Activated T-cell treated with anti-CD3 and anti-CD28 coated beads for 24 hours (primary cell): ENCODE measurements at places on chromosomes 2 and 18.

GRCh38 chr2:215621381-215621780 lies 185.5 kb upstream of the FN1 start:
- DNase-seq: no peak

DNA sequence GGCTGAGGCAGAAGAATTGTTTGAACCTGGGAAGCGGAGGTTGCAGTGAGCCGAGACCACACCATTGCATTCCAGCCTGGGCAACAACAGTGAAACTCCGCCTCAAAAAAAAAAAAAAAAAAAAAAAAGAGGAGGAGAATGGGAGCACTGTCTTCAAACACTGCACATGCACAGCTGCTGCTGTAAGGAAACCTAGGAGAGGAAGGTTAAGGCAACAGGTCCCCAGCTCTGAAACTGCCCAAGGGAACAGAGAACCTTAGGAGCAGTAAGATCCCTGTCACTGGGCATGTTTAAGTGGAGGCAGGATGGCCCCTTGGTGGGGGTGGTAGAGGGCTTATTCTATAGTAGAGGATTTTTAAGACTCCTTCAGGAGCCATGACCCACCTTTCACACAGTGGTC lies 111.2 kb downstream of the CLIP4 start:
- DNase-seq: no peak

DNA sequence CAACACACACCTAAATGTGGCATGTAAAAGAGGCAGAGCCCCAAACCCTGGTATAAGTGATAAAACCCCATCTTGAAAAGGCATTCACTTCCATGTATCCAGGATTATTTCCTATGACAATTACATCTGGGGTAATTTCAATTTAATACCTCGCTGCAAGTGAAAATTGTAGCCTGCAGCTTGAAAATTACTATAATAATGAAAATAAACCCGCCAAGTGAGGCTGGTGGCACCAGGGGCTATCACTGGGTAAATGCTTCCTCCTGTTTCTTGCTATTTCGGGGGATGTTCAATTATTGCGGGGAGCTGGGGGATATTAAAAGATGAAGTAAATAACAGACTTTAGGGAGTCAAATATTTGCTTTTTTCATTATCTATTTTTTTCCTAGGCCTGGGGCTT lies 159.5 kb upstream of the CAPN13 start:
- no peak for DNase-seq

- no peak for DNase-seq
Observed at GRCh38 chr2:95039363-95039762, 13.9 kb downstream of the MAL start.

DNA sequence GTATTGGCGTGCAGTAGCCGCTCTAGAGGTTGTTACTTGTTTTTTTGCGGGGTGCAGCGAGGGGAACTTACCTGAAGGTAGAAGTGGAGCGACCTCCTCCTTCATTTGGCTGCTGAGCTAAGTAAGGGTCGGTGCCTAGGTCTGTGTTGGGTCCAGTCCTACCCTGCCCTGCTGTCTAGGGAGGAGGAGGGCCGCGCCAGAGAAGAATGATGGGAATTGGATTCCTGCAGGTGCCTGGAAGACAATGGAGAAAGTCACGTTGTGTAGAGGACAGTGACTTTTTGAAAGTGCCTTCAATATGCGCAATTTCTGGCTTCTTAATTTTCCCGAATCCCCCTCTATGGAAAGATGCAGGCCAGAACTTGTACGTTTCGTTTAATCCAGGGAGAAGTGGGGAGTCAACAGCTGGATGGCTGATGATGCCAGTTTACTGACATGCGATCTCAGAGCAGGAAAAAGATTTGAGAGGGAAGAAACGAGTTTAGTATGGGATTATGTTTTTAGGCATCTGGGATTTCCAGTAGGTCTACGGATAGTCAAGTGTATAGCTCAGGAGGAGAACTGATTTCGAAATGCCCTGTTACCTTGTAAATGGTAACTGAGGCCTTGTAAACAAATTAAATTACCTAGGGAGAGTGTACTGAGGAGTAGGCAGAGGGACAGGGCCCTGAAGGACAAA lies 653 bp downstream of the MRPS9 start:
- DNase-seq: no peak

DNA sequence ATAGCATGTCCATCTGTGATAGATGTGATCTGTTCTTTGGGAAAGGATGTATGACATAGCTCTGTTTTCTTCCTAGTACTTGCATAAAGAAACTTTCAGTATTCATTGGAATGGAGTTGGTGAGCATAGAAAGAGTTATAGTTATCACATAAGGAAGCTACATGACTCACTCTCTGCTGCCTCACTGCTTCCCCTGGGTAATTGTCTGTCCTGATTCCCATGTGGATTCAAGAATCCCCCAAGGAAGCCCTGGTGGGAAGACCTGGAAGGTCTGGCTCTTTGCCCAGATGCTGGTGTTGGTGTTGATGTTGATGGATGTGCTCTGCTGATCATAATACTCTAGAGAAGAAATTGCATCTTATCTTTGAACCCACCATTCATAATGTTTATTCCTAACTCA lies 60.6 kb downstream of the PTPN4 start:
- DNase-seq: no peak

GRCh38 chr2:142058149-142058548 lies 72.7 kb downstream of the LRP1B start:
- DNase-seq: no peak

DNA sequence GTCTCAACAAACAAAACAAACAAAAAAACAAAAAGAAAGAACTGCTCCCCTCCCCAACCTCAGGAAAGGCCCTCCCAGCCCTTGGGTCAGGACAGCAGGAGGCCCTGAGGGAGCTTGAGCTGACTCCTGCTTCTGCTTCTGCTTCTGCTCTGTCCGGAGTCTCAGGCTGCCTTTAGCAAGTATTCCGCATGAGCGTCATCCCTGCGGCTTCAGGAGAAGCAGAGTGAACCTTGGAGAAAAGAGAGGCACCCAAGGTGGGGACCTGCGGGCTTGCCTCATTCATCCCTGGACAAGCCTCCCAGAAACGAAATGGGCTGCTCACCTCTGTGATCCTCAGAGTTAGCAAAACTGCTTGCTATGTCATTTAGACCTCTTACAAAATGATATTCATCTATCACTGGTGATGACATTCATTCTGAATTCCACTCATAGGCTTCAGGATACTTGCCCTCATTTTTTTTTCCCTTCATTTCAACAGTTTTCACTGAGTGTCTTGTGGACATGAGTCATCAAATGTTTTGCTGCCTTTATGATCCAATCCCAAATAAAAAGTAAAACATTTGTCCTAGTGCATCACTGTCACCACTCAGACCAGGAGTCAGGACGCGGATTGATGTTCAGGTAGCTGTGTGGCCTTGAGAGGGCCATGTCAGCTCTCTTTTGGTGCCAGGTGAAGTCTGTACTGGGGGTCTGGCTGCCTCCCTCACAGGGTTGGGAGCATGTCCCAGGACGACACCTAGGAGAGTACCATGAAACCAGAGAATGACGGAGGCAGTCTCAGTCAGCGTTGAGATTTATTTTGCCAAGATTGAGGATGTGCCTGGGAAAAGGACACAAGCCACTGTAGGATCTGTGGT lies 51.7 kb downstream of the IMPA2 start:
- no peak for DNase-seq

DNA sequence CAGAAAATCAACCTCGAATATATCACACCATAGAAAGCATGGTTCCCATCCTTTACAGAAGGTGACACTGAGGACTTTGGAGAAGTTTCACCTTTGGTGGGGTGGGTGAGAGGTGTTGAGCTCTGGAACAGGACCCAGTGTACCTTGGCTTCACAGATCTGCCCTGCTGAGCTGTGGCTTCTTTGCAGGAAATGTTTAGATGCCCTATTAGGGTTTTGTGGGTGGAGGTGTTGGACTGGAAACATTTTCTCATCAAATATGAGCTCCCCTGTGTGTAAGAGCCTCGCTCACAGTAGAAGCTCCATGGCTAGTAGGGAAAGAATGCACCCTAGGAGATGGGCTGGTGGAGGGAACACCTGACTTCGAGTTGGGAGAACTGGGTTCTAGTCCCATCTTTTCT lies 55.6 kb downstream of the RPL37A start:
- DNase-seq: no peak

- DNase-seq: peak; percentile 46
Observed at GRCh38 chr2:102082571-102083392, 59.8 kb upstream of the IL1R1 start.

DNA sequence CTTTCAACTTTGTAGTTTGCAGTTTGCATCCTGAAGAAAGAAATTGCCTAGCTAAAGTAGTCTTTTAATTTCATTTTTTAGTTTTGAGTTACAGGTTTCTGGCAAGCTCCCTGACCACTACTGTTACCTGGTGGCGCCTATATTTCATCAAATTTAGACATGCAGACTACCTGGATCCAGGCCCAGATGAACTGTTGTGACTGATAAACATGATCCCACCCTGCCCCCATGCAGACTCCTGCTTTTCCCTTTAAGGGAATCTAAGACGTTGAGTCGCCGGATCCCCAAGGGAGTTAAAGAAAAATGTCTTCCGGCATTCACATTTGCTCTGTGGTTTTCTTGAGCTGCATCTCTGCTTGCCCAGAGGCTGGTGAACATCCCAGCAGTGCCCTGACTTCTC lies 22.2 kb downstream of the METAP1D start:
- DNase-seq: no peak

- no peak for DNase-seq
Observed at GRCh38 chr2:22406625-22407024, 978.4 kb upstream of the KLHL29 start.

GRCh38 chr2:107633580-107634147 lies 193.0 kb upstream of the RGPD4 start:
- DNase-seq: no peak

DNA sequence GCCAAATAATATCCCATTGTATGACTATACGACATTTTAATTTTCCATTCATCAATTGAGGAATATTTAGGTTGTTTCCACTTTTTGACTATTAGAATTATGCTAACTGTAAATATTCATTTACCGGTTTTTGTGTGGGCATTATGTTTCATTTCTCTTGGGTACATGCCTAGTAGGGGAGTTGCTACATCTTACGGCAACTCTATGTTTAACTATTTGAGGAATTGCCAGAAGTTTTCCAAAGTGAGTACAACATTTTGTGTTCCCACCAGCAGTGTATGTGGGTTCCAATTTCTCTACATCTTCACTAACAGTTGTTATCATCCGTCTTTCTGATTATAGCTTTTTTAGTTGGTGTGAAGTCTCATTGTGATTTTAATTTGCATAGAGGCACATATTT lies 1.6 kb upstream of the KDSR start:
- DNase-seq: no peak

- DNase-seq: no peak
Observed at GRCh38 chr2:241120440-241120839, 18.4 kb upstream of the MTERF4 start.

- DNase-seq: no peak
Observed at GRCh38 chr2:66494708-66495107, 59.8 kb downstream of the MEIS1 start.

DNA sequence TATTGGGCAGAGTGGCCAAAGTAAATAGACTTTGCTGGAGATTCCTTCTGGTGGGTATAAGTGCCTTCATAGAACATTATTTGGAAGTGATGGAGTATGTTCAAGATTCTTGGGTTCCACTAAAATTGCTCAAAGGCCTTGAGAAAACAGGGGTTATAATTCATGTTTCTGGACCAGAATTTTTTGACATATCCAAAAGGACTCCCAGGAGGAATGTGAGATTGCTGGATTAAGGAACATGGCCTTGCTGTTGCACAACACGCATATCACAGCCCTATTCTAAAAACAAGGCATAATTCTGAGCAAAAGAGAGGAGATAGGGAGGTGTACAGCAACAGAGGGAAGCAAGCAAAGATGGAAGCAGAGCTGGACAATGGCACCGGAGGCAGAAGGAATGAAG lies 111.7 kb upstream of the TNP1 start:
- DNase-seq: no peak

GRCh38 chr2:185970148-185970852 lies 231.7 kb downstream of the FSIP2 start:
- no peak for DNase-seq

- no peak for DNase-seq
Observed at GRCh38 chr18:67010919-67011318, 407.0 kb upstream of the CDH19 start.

- DNase-seq: no peak
Observed at GRCh38 chr2:18924886-18925285, 335.5 kb upstream of the NT5C1B start.

GRCh38 chr2:23565814-23566213 lies 180.8 kb downstream of the KLHL29 start:
- DNase-seq: no peak

- no peak for DNase-seq
Observed at GRCh38 chr2:202014318-202014717, 19.3 kb upstream of the FZD7 start.

- no peak for DNase-seq
Observed at GRCh38 chr2:46859482-46859881, 56.1 kb downstream of the MCFD2 start.

- no peak for DNase-seq
Observed at GRCh38 chr2:106851881-106852501, 34.0 kb downstream of the ST6GAL2 start.

DNA sequence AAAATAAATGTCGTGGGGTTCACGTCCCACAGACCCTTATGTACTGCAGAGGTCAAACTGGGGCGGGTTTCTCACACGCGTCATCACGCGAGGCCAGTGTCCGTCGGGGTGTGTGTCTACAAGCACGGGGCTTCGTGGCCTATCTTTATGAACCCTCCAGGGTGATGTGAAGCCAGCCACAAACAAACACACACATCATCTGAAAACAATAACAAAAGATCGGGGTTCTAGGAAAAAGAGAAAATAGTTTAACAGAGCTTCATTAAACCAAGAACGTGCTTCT lies 23.3 kb downstream of the LDLRAD4 start:
- DNase-seq: no peak

DNA sequence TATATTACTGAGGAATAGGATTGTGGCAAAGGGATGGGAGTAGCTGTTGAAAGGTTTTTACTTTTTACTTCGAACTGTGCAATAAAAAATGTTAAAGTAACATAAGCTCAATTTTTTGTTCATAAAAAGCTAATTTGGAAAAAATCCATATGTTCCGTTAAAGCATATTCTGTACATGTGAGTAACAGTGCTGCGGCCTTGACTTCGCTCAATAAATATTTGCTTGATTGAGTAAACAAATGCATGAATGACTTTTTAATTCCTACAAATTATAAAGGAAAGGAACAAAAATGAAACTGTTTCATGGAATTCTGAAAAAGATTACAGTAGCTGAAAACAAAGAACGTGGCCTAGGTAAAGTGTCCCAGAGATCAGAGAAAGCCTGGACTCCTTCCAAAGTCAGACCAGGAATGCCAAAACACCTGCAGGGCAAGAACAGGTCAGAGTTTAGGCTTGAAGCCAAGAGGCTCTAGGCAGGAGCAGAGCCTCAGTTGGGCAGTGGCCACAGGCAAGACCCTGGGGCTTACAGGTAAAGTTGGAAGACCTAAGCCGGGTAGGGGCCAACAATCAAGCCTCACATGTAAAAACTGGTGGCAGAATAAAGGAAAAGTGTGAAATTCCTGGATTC lies 44.3 kb upstream of the FIGN start:
- no peak for DNase-seq
